ENCODE measurements at places on chromosomes 2 and 18.

DNA sequence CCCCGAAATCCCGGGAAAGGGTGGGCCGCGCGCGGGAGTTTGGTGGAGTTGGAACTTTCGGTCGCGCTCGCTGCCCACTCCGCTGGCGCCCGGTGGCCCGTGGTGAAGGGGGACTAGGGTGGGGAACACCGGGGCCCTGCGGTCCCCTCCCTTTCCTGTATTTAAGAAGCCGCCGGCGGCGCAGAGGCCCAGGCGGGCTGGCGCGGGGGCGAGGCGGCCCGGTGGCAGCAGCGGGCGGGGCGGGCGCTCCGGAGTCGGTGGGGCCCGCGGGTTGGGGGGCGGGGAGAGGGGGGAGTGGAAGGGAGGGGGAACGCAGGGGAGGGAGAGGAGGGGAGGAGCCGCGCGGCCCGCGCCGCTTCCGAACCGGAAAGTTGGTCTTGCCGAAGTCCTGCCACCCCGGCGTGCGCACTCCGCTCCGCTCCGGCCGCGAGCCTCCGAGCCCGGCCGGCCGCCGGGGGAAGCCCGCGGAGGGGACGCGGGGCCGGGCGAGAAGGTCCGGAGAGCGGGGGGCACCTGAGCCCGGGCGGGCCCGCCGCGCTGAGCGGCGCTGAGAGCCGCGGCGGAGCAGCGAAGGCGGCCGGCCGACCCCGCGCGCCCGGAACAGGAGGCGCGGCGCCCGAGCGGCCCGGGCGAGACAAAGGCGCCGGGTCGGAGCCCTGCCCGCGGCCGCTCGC, 425 bp upstream of the SALL3 start:
- no peak for DNase-seq

GRCh38 chr2:161004379-161004778, 155.8 kb upstream of the TANK start:
- DNase-seq: no peak

- DNase-seq: no peak
Observed at GRCh38 chr18:30451981-30452380, 590.6 kb downstream of the DSC3 start.

DNA sequence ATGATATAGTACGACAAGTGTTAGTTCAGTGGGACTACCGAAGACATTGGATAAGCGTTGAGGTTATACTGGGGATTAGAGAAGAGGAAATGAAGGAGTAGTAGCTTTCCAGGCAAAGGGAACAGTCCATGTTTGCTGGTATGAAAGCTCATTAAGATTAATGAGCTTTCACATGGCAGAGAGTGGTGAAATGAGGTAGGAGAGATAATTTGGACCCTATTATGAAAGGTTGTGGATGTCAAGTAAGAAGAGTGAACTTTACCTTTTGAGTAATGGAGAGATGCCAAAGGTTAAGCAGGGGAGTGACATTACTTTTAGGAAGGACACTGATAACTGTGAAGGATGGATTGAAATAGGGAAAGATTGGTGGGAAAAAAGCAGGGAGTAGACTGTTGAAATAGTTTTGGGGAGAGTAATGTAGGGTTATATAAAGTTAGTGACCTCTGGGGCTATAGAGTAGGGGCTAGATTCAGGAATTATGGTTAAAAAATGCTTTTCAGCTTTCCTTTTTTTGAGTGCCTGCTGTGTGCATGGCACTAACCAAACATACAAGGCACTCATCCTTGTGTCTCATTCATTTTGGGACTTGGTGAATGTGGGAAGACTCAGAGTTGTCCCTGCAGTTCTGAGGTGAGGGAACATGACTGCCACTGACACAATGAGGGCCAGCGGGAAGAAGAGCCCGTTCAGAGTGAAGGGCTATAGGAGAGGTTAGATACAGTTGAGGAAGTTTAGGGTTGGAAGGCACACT, 87.2 kb upstream of the STON1 start:
- no peak for DNase-seq

DNA sequence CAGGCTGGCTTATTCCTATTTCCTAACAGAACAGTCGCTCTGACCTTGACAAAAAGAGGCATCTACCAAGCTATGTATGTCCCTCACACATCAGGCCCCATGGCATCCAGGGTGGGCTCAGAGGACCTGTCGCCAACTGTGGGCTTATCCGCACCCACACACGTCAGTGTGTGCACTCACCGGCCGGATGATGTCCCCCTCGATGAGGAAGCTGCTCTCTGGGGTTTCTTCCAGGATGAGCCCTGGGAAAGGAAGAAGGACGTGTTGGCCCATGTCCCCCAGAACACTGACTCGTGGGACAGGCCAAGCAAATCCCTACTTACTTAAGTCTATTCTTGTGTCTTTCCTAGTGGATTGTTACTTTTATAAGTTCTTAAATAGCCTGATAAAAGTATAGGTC, 3.1 kb downstream of the ASTL start:
- DNase-seq: no peak

DNA sequence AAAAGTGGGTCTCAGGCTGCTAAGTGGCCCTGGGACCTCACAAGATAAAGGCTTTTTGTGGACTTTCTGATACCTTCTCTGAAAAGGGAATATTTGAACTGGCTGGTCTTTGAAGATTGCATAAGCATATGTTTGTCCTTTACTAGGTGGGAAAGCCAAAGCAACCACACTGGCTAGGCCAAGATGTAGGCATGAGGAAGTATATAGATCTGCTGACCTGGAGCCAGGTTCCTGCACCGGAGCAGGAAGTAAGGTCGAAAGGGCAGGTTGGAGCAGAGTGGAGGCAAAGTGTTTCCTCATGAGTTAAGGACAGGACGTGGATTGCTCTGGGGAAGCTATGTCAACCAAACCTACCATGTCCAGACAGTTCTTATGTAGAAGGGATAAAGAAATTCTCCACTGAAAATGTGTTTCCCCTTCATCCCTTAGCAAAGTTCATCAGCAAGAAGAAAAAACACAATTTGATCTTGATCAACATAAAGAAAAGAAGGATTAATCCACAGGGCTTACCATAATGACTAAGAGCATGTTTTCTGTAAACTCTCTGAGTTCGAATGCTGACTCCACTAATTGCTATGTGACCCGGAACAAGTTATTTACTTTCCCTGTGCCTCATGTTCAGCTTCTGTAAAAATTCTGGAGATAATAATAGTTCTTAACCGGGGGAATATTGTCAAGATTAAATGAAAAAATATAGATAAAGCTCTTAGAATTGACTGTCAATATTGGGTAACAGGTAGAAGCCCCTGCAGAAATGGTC, 156.1 kb upstream of the SRD5A2 start:
- DNase-seq: no peak

DNA sequence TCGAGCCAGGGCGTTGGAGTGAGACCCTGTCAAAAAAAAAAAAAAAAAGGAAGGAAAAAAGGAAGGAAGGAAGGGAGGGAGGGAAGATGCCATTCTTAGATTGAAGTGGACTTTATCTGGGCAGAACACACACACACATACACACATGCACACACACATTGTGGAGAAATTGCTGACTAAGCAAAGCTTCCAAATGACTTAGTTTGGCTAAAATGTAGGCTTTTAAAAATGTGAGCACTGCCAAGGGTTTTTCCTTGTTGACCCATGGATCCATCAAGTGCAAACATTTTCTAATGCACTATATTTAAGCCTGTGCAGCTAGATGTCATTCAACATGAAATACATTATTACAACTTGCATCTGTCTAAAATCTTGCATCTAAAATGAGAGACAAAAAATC, 564 bp upstream of the TTR start:
- no peak for DNase-seq

DNA sequence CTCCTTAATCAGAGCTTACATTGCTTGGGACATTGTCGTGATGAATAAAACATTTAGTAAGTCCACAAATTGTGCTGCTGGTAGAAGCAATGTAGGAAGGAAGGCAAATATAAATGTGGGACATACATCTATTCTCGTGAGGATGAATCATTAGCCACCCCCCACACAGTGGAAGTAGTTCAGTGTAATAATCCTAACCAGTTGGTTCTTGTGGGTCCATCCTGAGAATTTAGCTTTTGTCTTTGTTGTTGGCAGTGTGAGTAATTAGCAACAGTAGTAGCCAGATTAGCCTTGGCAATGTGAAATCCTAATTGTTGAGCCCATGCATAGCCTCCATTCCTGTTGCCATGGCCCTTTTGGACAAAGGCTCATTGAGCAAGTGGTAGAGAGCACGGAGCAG, 532.1 kb downstream of the FBXO15 start:
- DNase-seq: no peak

DNA sequence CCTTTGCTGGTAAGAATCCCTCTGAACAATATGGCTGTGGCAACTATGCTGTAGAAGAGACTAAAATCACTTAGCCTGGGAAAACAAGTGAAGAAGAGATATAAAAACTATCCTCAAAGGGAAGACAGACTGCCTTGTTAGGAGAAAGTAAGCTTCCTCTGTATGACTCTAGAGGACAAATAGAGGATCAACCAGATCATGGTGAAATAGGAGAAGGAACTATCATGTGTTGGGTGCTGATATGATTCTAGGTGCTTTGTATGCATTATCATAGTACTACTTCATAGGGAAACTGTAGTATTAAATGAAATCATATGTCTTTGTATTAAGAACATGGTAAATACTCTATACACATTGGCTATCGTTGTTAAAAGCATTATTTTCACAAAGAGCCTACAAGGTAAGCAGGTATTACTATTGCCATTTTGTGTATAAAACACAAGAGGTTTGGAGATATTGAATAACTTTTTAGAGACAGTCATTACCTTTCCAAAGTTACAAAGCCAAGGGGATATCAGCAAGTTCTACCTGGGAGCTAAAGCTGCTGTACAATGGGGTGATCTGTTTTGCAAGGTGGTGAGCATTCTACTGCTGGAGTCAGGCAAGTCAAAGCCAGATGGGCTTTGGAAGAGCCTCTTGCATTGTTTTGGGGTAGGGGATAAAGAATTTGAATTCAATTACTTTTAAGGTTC, 402.6 kb downstream of the ALK start:
- no peak for DNase-seq

DNA sequence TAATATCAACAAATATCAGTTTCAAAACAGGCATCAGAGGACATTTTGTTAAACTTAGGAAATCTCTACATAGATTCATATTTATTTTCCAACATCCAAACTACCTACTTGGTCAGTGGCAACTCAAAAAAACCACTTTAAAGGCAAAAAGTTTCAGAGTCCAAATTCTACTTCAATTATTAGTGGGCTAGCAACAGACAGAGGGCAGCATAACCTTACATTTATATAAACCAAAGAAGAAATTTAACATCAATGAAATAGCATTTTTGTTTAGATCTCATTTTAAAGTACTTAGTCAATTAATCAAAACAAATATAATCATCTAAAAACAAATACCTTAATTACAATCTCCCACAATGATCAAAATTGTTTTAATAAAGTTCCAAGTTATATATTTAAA, 33.3 kb downstream of the RTTN start:
- no peak for DNase-seq

DNA sequence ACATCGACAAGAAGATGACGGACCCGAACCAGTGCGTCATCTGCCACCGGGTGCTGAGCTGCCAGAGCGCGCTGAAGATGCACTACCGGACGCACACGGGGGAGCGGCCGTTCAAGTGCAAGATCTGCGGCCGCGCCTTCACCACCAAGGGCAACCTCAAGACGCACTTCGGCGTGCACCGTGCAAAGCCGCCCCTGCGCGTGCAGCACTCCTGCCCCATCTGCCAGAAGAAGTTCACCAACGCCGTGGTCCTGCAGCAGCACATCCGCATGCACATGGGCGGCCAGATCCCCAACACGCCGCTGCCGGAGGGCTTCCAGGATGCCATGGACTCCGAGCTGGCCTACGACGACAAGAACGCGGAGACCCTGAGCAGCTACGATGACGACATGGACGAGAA, 14.4 kb downstream of the SALL3 start:
- no peak for DNase-seq

DNA sequence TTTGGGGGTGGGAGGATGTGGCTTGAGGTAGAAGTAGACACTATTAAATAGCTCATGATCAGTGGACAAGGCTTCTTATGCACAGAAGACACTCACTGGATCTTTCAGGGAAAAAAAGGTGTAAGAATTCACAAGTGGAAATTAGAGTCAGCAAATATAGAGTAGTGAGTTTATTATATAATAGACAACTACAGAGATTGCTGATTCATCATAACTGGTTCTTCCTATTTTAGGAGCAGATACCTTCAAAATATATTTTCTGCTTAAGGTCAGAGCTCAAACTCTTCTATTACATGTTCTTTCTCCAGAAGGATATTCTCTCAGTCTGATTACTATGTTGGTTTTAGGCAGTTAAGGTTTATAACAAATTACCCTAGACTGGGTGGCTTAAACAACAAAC, 646.9 kb upstream of the CDH7 start:
- no peak for DNase-seq

- DNase-seq: no peak
Observed at GRCh38 chr2:73841912-73842738, 13.4 kb downstream of the STAMBP start.

- DNase-seq: no peak
Observed at GRCh38 chr18:47912343-47912742, 18.1 kb downstream of the SMAD2 start.

DNA sequence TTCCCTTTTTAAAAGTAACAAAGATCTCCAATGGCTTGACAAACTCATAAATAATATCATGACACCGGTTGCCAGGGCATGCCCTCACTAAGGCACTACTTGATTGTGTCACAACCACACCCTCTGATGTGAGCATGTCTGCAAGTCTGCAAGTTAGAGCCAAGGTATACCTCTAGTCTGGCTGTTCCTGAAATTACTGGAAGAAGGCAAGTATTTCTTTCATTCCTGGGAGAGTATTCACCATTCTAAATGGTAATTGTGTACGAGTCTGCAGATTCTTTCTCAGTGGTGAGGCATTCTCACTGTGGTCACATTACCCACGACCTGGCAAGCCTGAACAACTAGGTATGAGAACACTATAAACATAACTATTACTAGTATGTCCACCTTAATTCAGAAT, 25.7 kb upstream of the RNU4ATAC start:
- DNase-seq: no peak

DNA sequence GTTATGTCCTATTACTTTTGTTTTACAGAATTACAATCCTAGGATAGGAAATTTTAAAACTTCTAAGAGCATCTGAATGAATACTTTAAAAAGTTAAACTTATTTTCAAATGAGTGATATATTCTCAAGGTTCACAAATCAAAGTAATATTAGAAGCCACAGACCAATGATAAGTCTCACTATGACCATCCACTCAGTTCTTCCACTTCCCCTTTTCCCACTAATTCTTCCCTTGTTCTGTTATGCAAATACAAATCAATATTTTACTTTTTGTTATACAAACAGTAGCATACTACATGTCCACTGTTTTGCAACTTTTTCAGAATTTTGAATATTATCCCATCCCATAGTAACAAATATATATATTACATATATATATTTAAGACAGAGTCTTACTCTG, 20.2 kb downstream of the USP37 start:
- DNase-seq: no peak

All from stimulated activated CD4-positive, alpha-beta T cell treated with anti-CD3 and anti-CD28 coated beads, TNF-alpha, amount 100 ng/mL, for 4 hours (primary cell).